Bronchial epithelial cell (primary cell): ENCODE measurements at places on chromosomes 2 and 18.

DNA sequence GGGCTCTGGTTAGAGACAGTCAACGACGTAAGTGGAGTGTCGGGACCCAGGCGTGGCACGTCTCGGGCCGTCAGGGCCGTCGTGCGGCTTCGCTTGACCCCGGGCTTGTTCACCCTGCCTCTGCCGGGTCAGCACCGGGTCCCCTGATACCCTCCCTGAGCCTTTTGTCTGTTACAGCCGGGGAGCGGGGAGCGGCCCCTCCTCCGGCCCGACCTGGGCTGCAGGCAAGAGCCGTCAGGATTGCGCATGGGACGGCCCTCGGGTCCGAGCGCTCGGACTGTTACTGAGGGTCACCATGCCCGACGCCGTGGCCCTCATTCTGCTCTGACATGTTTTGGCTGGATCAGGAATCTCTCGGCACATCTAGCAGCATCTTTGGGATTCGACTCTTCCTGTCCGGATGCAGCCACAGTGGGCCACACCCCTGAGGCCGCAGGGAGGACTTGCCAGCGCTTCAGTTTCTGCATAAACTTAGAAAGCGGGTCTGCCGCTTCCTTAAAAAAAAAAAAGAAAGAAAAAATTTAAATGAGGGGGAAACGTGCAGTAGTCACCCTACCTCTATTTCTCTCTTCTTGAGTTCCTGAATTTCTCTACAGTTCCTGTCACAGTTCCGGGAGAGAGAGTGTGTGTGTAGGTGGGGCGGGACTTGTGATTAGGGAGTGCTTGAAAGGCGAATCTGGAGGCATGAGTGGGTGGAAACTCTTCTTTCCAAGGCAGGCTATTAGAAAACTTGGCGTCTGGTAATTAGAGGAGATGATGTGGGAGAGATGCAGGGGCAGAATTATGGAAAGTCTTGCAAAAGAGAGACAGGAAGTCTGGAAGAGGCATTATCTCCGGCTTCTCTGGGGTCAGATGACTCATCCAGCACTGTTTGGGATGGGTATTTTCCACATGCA is 909 bp downstream of the TMEM87B start:
- DNase-seq = peak; percentile 78

DNA sequence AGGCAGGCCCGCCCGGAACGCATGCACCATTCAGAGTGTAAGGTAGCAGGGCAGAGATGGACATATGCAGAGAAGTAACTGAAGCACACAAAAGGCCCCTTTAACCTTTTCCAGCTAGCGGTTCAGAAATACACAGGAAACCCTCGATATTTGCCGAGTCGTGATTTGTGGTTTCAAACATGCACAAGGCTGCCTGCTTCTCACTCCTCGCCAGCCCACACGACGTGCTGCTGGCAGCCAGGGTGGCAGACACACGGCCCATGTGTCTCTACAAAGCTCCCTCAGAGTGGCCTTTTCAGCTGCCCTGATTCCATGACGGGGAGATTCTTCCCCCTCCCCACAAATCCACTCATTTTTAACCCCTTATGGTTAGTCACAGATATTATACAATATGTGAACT is 23.6 kb downstream of the ZBTB7C start:
- DNase-seq = no peak

GRCh38 chr18:44857744-44858491 is 177.2 kb downstream of the SETBP1 start:
- DNase-seq = no peak

- no peak for DNase-seq
These were observed 68.4 kb downstream of the TPO start for GRCh38 chr2:1481406-1482252.
